Neural progenitor cell (in vitro differentiated cells): ENCODE measurements at places on chromosomes 3 and 15. TPM values are rescaled to one million over a fixed set of nuclear protein-coding genes. Genes with fewer than 3 reads are reported as not detected.

- no peak for DNase-seq
Measured at GRCh38 chr3:38128303-38128655, 8.6 kb downstream of the ACAA1 start.

GRCh38 chr3:172675441-172676193 is 35.2 kb downstream of the NCEH1 start:
- DNase-seq: peak; percentile 59

- peak; percentile 80 for DNase-seq
Measured at GRCh38 chr3:184314700-184315542, 515 bp downstream of the EIF4G1 start.

The THSD4 gene
- 2.0 and 2.4 TPM in 2 replicates for total RNA-seq

GRCh38 chr3:147237991-147238390 is 168.4 kb downstream of the ZIC4 start:
- no peak for DNase-seq

DNA sequence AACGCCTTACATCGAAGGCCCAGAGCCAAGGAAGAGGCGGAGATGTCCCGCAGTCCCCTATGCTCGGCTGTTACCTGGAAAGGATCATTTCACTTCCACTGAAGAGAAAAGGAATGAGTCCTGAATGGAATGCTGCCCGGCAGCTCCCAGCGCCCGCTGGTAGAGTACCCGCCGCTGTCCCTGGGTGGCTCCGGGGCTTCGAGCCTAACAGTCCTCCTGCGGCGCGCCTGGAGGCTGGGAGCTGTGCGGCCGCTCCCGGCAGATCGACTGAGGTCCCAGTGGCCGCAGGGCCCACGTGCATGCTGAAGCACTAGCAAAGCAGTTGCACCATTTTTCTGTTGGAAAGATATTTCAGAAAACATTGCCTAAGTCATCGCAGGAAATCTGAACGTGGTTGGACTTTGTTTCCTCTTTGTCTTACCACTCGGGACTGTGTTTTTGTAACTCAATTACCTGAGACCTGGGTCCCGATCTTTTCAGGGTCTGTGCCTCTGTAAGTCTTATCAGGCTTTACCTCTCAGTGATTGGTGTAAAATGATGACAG is 984 bp downstream of the RNU6-1 start:
- peak; percentile 87 for DNase-seq

DNA sequence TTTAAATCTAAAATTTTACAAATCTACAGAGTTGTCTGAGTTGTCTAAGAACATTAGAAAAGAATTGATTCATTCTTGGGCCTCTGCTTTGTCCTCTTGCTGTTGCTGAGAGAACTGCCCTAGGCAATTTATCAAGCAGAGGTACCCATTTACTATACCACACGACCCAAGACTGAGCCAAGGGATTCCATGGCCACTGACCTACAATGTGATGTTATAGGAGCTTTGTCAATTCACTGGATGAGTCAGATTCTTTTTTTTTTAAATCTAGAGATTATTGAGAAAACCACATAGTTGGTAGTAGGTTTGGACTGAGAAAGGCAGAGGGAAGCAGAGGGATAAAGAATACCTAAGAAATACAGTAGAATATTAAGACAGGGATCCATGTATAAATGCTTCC is 55.3 kb downstream of the TRAT1 start:
- no peak for DNase-seq

The PLSCR2 gene
- not detected in 2 replicates for total RNA-seq

The MYH15 gene
- total RNA-seq: 0.12 TPM in 1 of 2 replicates, not detected in the other

The GREM1 gene
- 2.9 and 4.4 TPM in 2 replicates for total RNA-seq

DNA sequence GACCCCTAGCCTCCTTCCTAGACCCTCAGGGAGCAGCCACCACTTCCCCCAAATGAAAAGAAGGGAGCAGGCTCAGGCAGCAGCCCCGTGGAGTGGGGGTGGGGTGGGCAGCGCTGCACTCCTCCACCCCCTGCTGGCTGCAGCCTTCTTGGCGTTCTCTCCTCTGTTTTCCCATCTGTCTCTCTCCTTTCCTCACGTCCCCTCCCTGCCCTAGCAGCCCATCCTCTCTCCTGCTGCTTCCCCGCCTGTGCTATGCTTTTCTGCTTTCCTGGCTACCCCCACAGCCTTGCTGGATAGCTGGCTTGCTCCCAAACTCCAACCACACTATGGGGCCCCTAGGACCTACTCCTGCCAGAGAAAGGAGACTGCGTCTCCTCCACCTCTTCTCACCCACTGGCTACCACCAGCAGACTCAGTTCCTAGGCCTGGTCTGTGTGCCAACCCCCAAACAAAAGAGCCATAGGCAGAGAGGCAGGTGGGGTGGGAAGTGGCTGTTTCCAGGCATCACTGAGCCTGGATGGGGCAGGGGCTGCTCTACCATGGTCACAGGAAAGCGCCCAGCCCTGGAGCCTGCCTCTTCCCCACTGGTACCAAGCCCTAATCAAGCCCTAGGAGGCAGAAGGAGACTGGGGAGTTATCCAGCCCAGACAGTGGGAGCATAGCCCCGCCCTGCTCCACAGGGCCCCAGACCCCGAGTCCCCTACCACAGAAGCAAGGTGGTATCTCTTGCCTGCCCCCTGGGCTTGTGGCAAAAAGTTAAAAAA is 3.4 kb upstream of the DISP2 start:
- peak; percentile 65 for DNase-seq

GRCh38 chr3:112143251-112143650 is 10.2 kb upstream of the GCSAM start:
- no peak for DNase-seq

The LNP1 gene
- total RNA-seq: 17.9 and 26.5 TPM in 2 replicates

DNA sequence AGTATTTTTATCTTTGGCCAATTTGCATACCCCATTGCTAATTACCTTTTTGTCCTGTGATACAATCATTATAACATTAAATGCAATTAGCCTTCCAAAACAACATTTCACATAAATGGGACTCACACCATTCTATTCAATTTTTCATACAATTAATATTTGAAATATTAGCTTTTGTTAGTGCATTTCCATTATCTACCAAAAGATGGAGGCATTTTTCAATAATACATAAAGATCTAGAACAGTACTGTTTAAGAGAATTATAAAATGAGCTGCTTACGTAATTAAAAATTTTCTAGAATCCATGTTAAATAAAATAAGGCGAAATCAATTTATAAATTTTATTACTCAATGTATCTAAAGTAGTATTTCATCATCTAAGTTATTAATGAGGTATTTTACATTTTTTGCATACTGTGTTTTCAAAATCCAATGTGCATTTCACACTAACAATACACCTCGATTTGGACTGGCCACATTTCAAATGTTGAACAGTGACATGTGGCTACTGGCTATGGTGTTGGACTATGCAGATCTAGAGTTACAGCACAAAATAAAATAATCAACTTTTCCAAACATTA is 74.3 kb downstream of the TJP1 start:
- DNase-seq: no peak

The CPNE9 gene
- total RNA-seq: 0.43 TPM in 1 of 2 replicates, not detected in the other

- DNase-seq: peak; percentile 92
Measured at GRCh38 chr3:73100741-73101559, 39.5 kb downstream of the EBLN2 start.

The POU1F1 gene
- not detected in 2 replicates for total RNA-seq

The CCK gene
- total RNA-seq: 1.1 and 3.4 TPM in 2 replicates

The PLCL2 gene
- 23.7 and 26.4 TPM in 2 replicates for total RNA-seq

The HDC gene
- 0.62 TPM in 1 of 2 replicates, not detected in the other for total RNA-seq

DNA sequence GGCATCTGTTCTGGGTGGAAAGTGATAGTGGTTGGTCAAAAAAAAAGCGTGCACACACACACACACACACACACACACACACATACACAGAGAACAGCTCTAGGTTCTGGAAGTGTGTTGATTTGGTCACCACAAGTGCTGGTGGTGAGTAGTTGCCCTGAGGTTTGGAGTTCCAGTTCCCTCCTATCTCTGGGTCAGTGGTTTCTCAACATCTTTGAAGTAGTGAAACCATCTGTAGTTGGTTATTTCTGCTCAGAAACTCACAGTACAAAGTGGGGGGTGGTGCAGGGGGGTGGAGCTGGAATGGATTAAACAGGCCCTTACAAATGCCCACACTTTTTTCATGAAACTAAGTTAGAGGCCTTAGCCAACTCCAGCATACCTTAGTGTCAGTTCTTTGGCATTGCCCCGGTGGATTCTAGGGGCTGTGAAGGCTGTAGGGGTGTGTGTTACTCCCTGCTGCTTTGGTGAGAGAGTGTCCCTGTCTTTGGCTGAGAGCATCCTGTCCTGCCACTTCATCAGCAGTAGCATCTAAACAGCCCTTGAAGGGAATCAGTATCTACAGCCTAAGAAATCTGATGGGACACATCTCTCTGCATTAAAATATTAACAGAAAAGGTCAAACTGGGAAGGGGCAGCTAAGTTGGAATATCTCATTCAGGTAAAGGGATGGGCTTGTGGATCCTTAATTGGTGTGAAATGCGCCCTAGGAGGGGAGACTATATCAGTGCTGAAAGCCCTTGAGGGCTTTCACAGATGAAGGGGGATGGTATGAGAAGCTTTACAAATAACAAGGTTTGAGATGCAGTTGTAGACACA is 20.6 kb downstream of the SMAD3 start:
- no peak for DNase-seq

DNA sequence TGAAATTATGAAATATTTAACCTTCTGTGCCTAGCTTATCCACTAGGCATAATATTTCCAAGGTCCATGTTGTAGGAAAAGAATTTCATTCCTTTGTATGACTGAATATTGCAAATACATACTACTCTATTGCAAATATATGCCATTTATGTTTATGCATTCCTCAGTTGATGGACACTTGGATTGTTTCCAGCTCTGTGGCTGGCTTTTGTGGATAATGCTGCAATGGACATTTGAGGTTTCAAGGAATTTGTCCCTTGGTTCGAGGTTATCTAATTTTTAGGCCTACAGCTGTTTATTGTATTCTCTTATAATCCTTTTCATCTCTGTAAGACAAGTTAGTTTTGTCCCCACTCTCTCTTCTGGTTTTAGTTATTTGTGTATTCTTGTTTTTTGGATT is 7.7 kb upstream of the AADACL2 start:
- no peak for DNase-seq
